ENCODE measurements at places on chromosomes 1 and 21.

- DNase-seq, result no peak
These were observed 18.6 kb upstream of the POU2F1 start for GRCh38 chr1:167202049-167202448.

GRCh38 chr1:202250982-202251381, 57.4 kb downstream of the LGR6 start:
- DNase-seq, result no peak

DNA sequence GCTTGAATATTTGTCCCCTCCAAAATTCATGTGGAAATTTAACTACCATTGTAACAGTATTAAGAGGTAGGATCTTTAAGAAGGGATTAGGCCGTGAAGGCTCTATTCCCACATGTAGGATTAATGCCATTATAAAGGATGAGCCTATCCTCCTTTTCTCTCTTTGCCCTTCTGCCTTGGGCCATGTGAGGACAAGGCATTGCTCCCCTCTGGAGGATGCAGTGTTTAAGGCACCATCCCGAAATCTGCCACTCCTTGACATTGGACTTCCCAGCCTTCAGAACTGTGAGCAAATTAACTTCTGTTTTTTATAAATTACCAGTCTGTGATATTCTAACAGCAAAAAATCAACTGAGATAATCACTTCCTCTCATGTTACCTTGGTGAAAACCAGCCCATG, 124.4 kb downstream of the TOMM20 start:
- no peak for DNase-seq

GRCh38 chr1:117060441-117061317, 553 bp downstream of the TTF2 start:
- peak; percentile 28 for DNase-seq

DNA sequence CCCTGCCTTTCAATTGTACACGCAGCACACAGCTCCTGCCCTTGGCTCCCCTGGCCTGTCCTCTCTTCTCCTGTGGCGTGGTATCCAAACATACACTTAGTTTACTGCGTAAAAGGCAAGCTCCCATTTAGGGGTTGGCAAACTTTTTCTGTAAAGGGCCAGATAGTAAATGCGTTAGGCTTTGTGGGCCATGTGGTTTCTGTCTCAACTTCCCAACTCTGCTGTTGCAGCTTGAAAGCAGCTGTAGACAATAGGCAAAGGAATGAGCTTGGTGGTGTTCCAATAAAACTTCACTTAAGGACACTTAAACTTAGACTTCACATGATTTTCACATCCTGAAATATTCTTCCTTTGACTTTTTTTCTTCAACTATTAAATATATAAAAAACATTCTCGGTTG, 63.3 kb downstream of the RHOU start:
- no peak for DNase-seq

Data from 8988T (cell line).